ENCODE measurements at places on chromosomes 1 and 21. TPM values are rescaled to one million over a fixed set of nuclear protein-coding genes. Genes with fewer than 3 reads are reported as not detected.

Gene AIM2
- total RNA-seq: 5.3 TPM

Gene WNT9A
- 13.8 TPM for total RNA-seq

Gene CGN
- total RNA-seq: 2.0 TPM

Gene RASSF5
- 2.7 TPM for total RNA-seq

Gene NBPF19
- total RNA-seq: 1.9 TPM

Gene LRRC71
- total RNA-seq: not detected

Gene GUCA2A
- not detected for total RNA-seq

Gene UMODL1
- total RNA-seq: not detected

Gene DIP2A
- 55.4 TPM for total RNA-seq

Gene C1orf185
- total RNA-seq: not detected

Gene CTSK
- total RNA-seq: 8.8 TPM

Gene GJA5
- not detected for total RNA-seq

Gene RPL5
- 692 TPM for total RNA-seq

Gene C1QB
- not detected for total RNA-seq

Gene CCDC185
- not detected for total RNA-seq

Gene GPR25
- not detected for total RNA-seq

Gene MMEL1
- total RNA-seq: 4.0 TPM

Gene GTF2B
- 27.1 TPM for total RNA-seq

Gene SUSD4
- 0.47 TPM for total RNA-seq

Gene NHLH1
- 1,198 TPM for total RNA-seq

Gene FAM3B
- not detected for total RNA-seq

Gene OR2L8
- 0.61 TPM for total RNA-seq

Gene TTC39A
- 28.0 TPM for total RNA-seq

Gene FCER1G
- total RNA-seq: 1.3 TPM

Gene PPFIA4
- total RNA-seq: 74.7 TPM

Gene TARDBP
- total RNA-seq: 161 TPM

Gene KCND3
- 3.7 TPM for total RNA-seq

Gene RHCE
- total RNA-seq: 1.2 TPM

Gene LCE1F
- total RNA-seq: not detected

Gene PFKFB2
- 3.6 TPM for total RNA-seq

Gene CFHR3
- total RNA-seq: not detected

Gene WNT2B
- total RNA-seq: 4.0 TPM

Gene INSRR
- total RNA-seq: 6.9 TPM

Gene ENAH
- total RNA-seq: 265 TPM

Gene AMY1A
- not detected for total RNA-seq

Gene LAPTM5
- total RNA-seq: 0.56 TPM

Gene PGLYRP3
- total RNA-seq: not detected

Gene PPM1J
- total RNA-seq: 0.69 TPM

Gene ECE1
- total RNA-seq: 36.1 TPM

Gene TNFRSF4
- total RNA-seq: 0.29 TPM

Gene FAM177B
- not detected for total RNA-seq

Gene KRTAP12-3
- not detected for total RNA-seq

Gene CSRP1
- total RNA-seq: 6.2 TPM

Gene HNRNPCL4
- total RNA-seq: not detected

Gene EFNA3
- total RNA-seq: 14.6 TPM

Gene LMOD1
- total RNA-seq: 0.20 TPM

Gene HPCAL4
- total RNA-seq: not detected

Gene GNG4
- 124 TPM for total RNA-seq

Measured in glutamatergic neuron (in vitro differentiated cells).